ENCODE measurements at places on chromosomes 13 and 19.

DNA sequence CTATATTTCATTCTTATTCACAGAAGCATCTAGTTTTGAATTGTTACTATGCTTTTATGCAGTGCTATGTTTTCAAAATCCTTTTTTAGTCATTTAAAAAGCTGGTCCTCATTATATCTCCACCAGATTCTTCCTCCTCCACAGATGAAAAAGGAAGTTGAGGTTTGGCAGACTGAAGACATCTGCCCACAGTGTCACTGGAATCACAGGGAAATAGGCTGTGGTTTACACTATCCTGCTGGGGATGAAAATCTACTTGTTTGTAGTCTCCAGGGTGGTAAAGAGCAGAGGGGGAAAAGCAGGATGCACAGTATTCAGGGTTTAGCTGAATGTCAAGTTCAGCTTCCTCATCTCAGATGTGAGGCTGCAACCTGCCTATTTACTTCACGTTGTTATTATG is 351.2 kb downstream of the DNAJC15 start:
- no peak for DNase-seq

DNA sequence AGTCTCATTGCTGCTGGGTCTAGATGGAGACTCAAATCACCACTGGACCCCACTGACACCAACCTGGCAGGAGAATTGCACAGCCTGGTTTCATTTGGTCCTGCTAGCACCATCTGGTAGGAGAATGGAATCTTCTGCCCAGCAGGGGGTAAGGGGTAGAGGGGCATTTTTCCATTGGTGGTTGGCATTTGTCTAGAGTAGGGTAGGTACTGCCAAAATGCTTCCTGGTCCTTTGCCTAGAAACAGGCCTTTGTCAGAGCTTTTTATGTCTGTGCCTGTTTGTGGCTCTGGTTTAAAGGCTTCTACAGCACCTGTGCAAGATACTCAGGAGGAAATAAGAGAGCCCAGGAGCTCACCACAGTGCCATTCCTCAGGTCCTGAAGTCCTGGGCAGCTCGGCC is 121.3 kb downstream of the KCTD12 start:
- no peak for DNase-seq

DNA sequence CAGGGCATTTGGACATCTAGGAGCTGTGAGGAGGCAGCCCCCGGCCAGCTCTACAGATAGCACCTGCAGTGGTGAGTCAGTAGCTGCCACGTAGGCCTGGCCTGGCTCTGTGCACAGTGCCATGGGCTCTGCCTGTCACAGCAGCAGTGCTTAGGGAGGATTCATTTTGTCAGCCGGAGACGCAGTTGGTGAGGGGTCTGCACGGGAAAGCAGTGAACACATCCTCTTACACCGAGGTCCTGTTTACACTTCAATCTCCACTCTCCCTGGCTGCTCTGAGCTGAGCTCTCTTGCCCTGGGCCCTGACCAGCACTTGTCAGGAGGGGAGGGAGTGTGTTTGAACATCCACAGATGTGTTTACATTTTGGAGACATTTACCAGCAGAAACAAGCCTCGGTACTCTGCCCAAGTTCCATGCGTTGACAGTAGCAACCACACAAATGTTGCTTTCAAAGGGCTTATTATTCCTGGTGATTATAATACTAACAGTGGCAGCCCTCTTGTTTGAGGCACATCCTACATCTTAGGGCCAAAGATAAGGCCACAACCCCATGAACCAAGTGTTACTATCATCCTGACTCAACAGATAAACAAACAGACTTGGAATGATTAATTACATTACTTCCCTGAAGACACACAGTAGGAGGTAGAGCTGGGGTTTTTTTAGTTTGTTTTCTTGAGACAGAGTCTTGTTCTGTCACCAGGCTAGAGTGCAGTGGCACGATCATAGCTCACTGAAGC is 148.9 kb downstream of the USP12 start:
- no peak for DNase-seq

DNA sequence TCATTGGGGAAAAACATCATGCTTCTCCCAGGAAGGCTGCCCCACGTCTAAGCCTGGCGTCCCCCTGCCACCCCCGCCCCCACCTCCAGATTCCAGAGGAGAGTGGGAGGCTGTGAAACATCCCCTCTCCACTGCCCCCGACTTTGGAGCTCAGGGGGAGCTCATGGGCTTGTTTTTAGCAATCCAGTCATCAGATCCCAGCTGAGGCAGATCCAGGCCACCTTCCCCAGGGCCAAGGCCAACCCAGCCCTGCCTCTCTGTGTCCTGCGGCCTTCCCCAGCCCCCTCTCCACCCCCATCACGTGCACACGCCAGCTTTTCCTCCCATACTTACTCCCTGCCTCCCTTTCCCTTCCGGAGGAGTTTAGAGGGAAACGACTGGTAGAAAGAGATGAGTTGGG is 38.8 kb downstream of the SHISA2 start:
- no peak for DNase-seq

GRCh38 chr19:10112037-10112761 is 706 bp downstream of the P2RY11 start:
- DNase-seq = peak; percentile 71

GRCh38 chr19:15099017-15099582 is 8.1 kb upstream of the SYDE1 start:
- DNase-seq = no peak

GRCh38 chr19:12796146-12797071 is 5.1 kb downstream of the JUNB start:
- DNase-seq = peak; percentile 85

- peak; percentile 43 for DNase-seq
Observed at GRCh38 chr19:19385896-19386869, 19.3 kb upstream of the GATAD2A start.

DNA sequence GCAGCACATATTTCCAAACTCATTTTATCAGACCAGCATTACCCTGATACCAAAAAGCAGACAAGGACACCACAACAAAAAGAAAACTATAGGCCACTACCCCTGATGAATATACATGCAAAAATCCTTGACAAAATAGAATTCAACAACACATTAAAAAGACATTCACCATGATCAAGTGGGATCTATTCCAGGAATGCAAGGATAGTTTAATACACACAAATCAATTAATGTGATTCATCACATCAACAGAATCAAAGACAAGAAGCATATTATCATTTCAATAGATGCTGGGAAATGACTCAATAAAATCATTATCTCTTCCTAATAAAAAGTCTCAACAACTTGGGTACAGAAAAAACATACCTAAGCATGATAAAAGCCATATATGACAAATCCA is 11.2 kb downstream of the ZNF347 start:
- no peak for DNase-seq

DNA sequence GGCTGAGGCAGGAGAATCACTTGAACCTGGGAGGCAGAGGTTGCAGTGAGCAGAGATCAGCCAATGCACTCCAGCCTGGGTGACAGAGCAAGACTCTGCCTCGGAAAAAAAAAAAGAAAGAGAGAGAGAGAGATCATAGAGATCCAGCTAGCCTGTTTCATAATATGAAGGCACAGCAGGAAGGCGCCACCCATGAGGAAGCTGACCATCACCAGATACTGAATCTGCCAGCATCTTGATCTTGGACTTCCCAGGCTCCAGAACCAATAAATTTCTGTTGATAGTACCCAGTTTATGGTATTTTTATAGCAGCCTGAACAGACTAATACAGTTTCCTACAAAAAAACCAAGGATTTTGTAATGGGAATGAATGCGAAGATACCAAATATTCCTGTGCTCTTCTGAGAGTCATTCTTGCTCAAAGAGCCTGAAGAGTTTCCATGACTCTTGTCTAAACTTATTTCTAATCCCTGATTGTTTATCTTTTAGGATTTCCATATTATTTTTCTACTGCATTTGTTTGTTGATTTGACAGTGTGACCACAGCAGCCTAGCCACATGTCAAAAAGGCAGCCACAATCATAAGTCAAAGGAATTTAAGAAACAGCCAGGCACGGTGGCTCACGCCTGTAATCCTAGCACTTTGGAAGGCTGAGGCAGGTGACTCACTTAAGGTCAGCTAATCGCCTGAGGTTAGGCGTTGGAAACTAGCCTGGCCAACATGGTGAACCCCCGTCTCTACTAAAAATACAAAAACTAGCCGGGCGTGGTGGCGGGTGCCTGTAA is 37.7 kb upstream of the PDCD5 start:
- DNase-seq = no peak

DNA sequence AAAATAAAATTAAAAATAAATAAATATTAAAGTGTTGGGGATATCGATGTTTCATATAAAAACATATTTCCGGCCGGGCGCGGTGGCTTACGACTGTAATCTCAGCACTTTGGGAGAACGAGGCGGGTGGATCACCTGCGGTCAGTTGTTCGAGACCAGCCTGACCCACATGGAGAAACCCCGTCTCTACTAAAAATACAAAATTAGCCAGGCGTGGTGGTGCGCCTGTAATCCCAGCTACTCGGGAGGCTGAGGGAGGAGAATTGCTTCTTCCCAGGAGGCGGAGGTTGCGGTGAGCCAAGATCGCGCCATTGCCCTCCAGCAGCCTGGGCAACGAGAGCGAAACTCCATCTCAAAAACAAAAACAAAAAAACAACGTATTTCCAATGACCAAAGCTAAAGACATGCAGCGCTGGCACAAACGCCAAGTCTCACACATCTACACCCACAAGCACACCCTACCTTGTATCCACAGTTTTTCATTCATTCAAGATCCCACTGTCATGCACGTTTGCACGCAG is 907 bp downstream of the ZNF569 start:
- DNase-seq = no peak

GRCh38 chr19:19406878-19407632 is 1.6 kb downstream of the GATAD2A start:
- DNase-seq = peak; percentile 66

GRCh38 chr13:51286135-51287002 is 53.1 kb upstream of the SERPINE3 start:
- DNase-seq = peak; percentile 61

GRCh38 chr19:55092423-55093318 is 17.0 kb downstream of the EPS8L1 start:
- no peak for DNase-seq

All from CD4-positive, alpha-beta T cell treated with Interleukin-10 for 1 hour (primary cell).